ENCODE measurements at places on chromosomes 4 and X. TPM values are rescaled to one million over a fixed set of nuclear protein-coding genes. Genes with fewer than 3 reads are reported as not detected.
A peak's percentile ranks its signal among the peaks of the same experiment; 100 is the strongest.

- DNase-seq: no peak
These were observed 27.9 kb downstream of the TRIM61 start for GRCh38 chr4:164949448-164950143.

DNA sequence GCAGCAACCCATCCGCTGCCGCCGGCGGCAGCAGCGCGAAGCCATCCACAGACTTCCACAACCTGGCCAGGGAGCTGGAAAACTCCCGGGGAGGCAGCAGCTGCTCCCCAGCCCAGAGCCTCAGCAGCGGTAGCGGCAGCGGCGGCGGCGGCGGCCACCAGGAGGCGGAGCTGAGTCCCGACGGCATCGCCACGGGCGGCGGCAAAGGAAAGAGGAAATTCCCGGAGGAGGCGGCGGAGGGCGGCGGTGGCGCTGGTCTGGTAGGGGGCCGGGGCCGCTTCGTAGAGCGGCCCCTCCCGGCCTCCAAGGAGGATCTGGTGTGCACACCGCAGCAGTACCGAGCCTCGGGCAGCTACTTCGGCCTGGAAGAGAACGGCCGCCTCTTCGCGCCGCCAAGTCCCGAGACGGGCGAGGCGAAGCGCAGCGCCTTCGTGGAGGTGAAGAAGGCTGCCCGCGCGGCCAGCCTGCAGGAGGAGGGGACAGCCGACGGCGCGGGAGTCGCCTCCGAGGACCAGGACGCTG lies 4.9 kb downstream of the PRDM8 start:
- DNase-seq: peak; percentile 76

GRCh38 chrX:132652871-132653270 lies 164.0 kb upstream of the MBNL3 start:
- no peak for DNase-seq

GRCh38 chr4:112520598-112521122 lies 4.7 kb upstream of the NEUROG2 start:
- DNase-seq: no peak

- DNase-seq: no peak
These were observed 85.8 kb upstream of the PRPS1 start for GRCh38 chrX:107542500-107542899.

GRCh38 chrX:7330971-7331746 lies 183.2 kb upstream of the PUDP start:
- DNase-seq: no peak

- DNase-seq: no peak
These were observed 24.3 kb upstream of the UXT start for GRCh38 chrX:47683184-47683828.

- no peak for DNase-seq
These were observed 18.0 kb upstream of the TMEM131L start for GRCh38 chr4:153448003-153448731.

GRCh38 chr4:22483551-22483981 lies 32.3 kb downstream of the ADGRA3 start:
- DNase-seq: no peak

DNA sequence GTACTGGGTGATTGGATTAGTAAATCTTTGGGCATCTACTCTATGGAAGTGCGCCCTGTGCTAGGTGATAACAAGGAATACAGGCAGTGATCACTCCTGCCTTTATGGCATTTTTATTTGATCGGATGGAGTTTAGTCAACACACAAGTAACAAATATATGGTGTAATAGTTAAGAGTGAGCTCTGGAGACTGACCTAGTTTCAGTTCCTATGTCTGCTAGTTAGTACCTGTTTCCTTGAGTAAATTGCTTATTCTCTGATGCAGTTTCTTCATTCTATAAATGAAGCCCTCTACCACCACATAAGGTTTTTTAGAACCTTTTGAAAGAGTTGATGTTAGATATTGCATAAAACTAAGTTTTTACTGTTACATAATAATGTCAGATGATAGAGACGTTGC lies 134.6 kb downstream of the KDM6A start:
- DNase-seq: peak; percentile 20

DNA sequence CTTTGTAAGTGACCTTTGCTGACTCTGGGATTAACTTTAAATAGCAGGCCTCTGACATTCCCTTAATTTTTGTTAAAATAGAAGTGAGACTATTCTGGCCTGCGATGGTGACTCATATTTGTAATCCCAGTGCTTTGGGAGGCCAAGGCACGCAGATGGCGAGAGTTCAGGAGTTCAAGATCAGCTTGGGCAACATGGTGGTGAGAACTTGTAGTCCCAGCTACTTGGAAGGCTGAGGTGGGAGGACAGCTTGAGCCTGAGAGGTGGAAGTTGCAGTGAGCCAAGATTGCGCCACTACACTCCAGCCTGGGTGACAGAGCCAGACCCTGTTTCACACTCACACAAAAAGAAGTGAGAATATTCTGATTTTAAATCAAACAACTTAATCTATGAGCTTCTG lies 27.3 kb downstream of the ZNF330 start:
- DNase-seq: no peak

RAB40A gene
- not detected for polyA plus RNA-seq

CXCL13 gene
- polyA plus RNA-seq: not detected

F8A3 gene
- 4.8 TPM for polyA plus RNA-seq

CLDN34 gene
- polyA plus RNA-seq: not detected
